ENCODE measurements at places on chromosomes 11 and 22.
A peak's percentile ranks its signal among the peaks of the same experiment; 100 is the strongest.

DNA sequence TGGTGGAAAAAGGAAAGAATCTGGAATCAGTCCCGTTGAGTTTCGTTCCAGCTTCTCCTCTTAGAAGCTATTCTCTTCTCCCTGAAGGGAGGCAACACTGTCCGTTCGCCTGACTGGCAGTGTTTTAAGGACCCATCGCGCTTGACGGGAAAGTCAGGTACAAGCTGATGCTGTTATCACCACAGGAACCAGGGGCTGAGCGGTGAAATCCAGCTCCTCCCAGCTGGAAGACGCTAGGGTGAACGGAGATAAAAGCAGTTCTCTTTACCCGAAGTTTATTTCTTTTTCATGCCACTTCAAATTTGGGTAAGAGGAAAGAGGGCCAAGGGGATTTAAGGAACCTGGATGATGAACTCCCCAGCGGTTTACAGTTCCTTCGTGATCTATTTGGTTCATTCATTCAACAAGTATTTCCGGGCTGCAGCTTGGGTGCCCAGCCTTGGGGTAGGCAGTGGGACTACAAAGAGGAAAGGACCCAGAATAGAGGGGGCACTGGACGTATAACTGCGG lies 551 bp upstream of the DEUP1 start:
- no peak for DNase-seq

- peak; percentile 61 for DNase-seq
Measured at GRCh38 chr22:40044870-40045834, 50.4 kb downstream of the FAM83F start.

- DNase-seq = no peak
Measured at GRCh38 chr11:77069969-77070582, 3.3 kb downstream of the CAPN5 start.

DNA sequence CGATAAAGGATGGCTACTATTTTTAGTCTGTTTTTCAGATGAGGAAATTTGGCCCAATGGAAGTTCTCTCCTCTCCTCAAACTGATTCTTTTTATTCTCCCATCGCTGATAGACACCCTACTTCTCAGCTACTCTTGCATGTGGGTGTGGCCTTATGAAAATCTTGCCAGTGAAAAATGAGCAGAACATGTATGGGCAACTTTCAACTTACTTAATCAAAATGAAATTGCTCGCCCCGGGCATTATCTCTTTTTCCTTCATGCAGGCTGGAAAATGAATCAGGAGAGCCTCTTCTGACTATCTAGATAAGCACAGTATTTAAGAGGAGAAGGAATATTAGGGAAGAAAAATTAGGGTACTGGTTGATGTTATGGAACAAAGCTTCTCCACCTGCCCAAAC lies 2354.7 kb upstream of the RAG2 start:
- no peak for DNase-seq

DNA sequence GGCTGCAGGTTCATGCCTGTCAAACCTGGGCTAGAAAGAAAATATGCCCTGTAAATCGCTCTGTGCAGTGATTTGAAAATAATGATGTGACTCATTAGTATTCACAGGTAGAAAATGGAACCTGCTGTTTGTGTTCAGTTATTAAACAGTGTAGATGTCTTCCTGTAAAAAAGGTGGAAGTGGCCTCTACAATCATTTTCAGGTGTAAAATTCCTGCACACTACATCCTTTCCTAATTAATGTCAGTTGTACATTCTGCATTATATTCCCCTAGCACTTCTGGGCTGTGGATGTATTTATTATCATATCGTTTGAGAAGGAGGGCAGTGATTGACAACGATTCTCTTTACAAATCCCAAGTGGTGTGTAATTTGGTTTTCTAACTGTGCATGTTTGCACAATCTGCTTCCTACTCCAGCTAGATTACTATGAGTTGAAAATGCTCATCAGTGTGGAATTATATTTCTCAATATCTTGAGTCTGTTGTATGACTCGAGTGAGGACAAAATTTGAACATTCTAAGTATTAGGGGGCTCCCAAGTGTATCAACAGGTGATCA lies 454.0 kb upstream of the DDI1 start:
- DNase-seq = no peak

DNA sequence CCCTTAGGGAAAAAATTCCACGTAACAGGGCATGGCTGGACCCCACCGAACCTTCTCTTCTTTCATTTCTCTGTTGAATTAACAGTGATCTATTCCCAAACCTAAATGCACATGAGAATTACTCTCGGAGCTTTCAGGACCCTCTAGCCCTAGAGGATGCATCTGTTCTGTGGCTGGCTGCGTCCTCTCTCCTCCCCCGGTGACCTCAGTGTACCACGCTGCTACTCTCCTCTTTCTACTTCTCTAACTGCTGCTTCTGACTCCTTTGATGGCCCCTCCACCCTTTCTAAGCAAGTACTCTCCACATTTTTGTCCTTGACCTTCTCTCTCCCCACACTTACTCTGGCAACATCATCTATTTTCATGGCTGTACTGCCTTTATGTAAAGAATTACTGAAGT lies 12.1 kb upstream of the APOA1 start:
- DNase-seq = no peak

GRCh38 chr22:29092243-29092642 lies 19.4 kb downstream of the KREMEN1 start:
- DNase-seq = no peak

DNA sequence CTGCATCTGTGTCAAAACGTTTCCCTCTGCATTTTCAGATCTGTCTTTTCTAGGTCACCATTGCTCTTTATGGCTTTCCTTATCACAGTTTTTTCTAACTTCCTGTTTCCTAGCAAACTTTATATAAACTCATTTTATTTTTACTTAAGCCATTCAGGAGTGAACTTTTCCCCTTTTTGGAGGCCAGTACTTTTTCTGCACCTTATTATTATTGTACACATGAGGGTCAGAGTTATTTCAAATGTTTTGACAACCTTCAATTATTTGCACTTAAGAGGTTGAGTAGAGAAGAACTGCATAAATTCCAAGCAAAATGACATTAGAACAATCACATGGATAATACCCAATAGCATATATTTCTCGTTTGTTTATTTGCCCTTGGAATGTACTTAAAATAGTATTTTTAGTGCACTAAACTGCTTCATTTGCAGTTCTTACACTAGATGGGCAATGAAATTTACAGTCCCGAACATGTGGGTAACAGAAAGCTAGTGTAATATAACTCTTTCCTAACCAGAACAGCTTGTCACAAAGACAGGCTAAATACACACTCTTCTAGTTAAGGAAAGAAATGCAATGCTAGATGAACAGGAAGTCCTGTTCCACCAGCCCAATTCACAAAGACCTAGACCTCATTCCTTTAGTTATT lies 79.5 kb downstream of the UBASH3B start:
- no peak for DNase-seq

GRCh38 chr11:28673691-28674432 lies 565.7 kb downstream of the METTL15 start:
- no peak for DNase-seq

DNA sequence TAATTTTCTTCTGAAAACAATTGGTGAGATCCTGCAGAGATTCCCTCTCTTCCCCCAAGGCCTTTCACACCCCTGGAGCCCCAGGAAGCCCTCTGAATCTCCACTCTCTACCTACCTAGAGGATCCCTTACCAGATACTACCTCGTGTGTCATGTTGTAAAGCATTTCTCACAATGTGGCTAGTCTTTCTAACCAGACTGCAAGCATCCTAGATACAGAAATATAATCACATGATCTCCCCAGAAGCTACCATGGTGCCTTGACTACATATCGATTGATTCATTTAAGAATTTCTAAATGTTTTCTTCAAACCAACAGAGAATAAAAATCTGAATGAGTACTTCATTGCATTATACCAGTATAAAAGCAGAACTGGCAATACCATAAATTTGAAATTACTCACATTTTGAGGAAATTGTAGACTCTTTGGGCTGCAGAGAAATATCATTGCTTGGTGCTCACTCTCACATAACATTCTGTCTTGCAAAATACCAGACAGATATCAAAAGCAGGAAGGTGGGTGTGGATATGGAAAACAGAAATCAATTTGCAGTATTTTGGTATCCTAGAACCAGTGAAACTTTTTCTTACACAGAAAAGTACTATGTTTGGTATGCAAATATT lies 113.5 kb downstream of the MAML2 start:
- no peak for DNase-seq

DNA sequence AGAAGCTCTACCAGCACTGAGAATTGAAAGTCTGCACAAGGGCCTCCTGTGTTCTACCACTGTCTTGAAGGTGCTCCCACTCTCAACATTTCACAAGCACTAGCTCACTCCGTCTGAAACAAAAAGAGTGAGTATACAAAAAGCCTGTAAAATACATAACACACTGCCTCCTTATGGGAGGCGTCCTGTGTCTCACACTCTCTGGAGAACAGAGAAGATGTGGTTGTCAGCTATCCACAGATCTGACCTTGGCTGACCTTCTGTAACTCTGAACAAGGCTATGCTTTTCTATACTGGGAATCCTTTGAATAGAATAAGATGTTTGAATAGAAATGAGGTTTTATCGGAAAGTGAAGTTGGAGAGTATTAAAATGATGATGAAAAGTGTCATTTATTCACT lies 171.3 kb upstream of the TMEM45B start:
- no peak for DNase-seq

- no peak for DNase-seq
Measured at GRCh38 chr11:12430954-12431595, 53.7 kb downstream of the PARVA start.

DNA sequence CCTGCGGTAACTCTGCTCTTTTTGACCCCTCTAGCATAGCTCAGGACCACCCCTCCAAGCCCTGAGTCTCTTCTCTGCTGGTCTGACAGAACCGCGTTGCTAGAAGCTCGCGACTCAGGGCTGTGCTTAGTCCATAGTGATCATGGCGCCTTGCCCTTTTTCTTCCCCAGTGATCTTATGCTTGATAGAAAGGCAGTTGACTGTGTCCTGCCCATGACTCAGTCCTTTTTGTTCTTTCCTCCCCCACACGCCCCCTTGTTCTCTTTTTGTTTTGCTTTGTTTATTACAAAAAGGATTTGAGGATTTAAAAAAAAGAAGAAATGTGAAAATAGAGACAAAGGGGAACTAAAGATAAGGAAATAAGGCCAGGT lies 17.5 kb downstream of the IL17RA start:
- DNase-seq = no peak

DNA sequence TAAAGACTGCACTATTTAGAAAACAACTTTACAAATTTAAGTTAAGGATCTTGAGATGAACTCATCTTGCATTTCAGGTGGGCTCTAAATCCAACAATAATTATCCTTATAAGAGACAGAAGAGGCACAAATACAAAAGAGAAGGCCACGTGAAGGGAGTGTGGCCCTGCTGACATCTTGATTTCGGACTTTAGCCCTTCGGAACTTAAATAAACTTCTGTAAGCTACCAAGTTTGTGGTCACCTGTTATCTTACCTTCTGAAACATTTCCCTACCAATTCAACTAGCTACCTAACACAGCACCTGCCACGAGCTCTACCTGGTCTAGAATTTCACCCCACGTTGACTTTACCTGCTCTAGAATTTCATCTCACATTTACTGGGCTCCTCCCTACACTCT lies 42.9 kb upstream of the ARHGAP32 start:
- no peak for DNase-seq

Data from stimulated activated CD8-positive, alpha-beta memory T cell treated with anti-CD3 and anti-CD28 coated beads, Interleukin-7, amount 100 ng/mL, for 1 hour (primary cell).